ENCODE measurements at places on chromosomes 2 and 18.

DNA sequence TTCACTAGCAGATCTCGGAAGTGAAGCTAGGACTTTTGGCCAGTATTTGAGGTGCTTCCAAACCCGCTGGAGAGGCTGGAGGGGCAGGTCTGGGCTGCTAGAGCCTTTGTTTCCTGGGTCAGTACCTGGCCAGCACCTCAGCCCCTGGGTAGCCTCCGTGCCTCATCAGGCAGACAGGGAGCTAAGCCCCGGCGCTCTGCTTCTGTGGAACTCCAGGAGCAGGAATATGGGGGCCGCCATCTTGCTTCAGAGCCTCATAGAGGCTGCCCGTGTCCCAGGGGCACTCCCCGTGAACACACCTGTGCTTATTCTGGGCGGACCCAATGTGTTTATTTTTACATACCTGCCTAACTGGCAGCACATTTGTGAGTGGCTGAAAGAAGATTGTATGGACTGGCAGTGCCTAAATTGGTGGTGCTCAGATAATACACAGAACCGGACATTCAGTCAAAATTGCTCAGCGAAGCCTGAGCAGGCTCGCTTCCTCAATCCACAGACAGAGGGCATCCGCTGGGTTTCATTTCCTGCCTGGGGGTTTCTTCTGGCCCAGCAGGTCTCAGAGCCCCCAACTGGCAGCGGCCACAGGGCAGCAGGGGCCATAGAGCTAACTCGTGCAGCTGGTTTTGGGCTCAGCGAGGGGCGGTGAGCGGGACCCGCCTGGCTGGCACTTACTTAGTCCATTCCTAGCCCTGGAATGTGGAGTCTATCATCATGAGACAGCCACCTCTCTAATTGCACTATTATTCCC lies 176.8 kb upstream of the ALKAL2 start:
- DNase-seq = no peak

DNA sequence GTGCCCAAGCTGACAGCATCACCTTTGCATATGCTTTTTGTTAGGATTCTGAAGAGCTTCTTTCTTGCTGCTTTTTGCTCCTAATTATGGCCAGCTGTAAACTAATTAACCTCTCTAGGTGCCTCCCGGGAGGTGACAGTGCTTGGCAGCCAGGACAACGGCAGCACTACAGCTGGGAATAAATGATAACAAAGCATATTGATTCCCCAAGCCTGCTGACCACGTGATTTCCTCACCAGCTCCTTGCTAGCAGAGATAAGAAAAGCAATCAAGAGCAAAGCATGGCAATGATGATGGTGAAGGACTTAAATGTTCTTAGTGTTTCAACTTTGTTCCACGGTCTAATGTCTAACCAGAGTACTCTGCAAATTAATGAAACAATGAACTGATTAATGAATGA lies 1074.4 kb upstream of the GYPC start:
- DNase-seq = no peak

DNA sequence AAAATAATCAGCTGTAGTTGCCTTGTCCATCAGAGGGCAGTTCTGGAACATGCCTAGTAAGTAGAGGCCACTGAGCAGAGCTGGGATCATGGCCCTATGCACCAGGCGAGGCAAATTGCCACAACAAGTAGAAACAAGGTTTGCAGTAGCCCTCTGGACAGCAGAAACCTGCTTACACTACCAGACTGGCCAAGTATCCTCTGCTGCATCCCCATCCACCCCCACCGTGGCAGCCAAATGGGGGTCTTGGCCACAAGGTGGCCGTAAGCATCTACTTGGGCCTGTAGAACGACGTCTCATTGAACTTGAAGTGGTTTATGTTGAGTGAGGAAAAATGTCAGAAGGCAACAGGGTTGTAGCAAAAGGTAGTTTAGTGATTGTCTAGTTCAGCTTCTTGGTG lies 241.2 kb downstream of the ALPK2 start:
- no peak for DNase-seq

DNA sequence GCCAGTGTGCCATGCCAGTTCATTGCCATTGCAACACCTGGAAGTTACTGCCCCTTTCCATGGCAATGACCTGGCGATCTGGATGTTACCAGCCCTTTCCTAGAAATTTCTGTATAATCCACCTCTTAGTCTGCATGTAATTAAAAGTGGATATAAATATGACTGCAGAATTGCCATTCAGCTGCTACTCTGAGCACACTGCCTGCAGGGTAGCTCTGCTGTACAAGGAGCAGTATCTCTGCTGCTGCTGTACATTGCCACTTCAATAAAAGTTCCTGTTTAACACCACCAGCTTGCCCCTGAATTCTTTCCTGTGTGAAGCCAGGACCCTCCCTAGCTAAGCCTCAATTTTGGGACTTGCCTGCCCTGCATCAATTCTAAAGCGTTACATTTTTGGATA lies 17.4 kb upstream of the GULP1 start:
- no peak for DNase-seq

GRCh38 chr2:60966507-60967405 lies 50.8 kb upstream of the PEX13 start:
- DNase-seq = no peak

DNA sequence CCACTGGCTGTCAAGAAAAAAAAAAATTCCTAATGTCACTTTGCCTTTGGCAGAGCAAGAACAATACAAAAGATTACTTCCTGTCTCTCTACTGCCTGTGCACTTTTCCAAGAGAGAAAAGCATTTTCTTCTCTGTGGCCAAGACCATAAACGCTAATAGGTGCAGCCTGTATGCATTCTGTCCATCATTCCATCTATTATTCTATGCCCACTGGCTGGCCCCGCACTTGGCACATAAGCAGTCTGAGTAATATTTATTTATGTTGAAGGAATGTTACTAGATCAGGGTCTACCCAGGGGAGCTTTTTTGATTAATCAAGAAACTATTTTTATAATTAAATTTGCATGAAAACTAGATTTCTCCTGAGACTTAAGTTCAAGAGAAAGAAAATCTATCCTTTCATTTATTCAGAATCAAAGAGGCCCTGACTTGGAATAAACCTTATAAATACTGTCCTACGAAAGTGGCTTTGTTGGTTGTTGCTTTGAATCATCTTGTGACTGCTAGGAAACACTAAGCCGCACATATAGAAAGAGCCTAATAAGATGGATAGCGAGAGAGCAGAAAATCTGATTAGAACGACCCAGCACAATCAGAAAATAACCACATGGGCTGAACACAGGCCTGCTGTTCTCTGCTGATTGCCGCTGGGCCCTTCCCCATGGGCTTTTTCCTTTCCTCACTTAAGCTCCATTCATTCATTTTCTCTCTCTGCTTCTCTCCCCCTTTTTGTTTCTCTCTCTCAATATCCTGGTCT lies 59.4 kb downstream of the MMADHC start:
- no peak for DNase-seq

- DNase-seq = no peak
These were observed 24.3 kb upstream of the CETN1 start for GRCh38 chr18:555705-556457.

- DNase-seq = no peak
These were observed 149.9 kb downstream of the ASB1 start for GRCh38 chr2:238576674-238577073.

- no peak for DNase-seq
These were observed 178.5 kb downstream of the THADA start for GRCh38 chr2:43417300-43417699.

DNA sequence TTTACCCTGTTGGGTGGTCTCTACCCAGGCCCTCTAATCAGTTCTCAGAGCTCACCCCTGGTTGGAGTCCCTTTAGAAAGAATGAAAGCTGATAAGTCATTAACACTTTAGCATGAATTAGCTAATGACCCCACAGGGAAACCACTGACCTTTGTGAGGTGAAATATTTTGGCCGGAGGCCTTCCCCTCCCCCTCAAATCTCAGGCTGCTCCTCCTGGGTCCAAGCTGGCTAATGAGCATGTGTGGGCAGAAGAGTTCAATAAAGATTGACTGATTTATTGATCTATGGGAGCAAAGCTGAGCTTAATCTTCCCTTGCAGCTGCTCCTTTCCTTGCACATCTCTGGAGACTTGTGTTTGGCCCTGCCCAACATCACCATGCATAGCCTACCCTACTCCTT lies 78.8 kb upstream of the CCDC85A start:
- DNase-seq = no peak

DNA sequence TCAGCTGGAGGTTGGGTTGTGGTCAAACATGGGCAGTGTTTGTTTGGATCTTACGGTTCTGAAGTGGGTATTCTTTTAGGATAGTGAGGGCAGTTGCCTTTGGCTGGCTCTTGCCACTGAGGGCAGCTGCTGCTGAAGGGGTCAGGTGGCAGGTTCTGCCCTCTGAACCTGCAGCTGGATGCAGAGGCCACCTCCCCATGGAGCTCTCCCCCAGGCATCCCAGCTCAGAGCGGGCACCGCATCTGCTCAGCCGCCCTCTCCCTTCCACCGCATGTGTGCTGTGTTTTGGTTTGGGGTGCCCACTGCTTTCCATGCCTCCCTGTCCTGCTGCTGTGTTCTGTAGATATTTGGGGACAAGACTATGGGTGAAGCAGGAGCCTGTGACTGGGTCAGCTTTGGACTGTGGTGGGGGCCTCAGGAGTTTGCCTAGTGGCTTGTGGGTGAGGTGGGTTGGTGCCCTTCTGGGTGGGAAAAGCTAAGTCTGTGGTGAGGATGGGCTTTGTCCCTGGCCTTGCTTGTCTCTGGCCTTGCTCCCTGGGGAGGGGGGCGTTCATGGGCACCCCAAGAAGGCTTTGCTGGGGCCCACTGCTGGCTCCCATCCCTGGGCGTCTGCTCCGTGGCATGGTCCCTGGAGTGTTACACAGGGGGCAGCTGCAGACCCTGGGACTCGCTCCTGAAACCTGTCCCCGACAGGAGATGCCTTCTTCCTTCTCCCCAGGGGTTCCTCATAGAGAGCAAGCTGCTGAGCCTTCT lies 28.5 kb downstream of the OTOF start:
- no peak for DNase-seq

DNA sequence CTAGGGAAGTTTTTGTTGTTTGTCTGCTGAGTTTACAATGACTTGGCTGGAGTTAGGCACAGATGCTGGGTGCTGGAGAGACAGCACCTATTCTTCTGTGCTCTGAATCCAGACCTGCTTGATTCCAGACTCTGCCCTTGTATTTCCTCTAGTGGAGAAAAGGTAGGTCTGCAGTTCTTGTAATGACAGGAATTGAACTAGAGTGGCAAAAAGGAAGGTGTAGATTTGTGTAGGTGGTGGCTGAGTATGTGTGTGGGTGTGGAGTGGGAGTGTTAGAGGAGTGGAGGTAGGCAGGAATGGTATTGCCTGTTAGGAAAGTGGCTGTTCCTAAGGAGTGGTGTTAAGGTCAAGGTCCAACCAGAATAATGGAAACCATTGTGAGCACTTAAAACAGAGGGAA lies 71.9 kb upstream of the LYPD6 start:
- no peak for DNase-seq

DNA sequence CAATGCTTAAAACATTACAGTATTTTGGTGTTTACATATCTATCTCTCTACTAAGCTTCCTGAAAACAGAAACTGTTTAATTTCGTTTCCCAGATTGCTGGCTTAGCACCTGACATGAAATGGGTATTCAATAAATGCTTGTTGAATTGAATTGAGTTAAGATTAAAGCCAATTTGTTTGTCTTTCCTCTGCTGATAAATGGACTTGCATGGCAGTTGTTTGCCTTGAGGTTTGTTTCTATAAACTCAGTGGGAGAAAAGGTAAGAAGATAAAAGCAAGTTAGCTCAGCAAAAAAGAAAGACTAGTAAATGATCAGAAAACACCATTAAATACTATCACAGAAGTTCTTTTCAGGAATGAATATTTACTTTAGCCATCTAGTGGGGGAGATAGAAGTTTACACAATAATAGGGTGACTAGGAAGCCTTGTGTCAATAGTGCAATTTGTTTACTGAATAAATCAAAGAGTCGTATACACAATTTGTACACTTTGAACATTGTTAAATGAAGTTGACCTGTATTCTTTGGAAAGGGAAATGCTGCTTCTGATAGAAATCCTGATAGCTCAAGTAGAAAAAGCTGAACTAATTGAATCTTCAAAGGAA lies 754.5 kb upstream of the FAM98A start:
- no peak for DNase-seq

DNA sequence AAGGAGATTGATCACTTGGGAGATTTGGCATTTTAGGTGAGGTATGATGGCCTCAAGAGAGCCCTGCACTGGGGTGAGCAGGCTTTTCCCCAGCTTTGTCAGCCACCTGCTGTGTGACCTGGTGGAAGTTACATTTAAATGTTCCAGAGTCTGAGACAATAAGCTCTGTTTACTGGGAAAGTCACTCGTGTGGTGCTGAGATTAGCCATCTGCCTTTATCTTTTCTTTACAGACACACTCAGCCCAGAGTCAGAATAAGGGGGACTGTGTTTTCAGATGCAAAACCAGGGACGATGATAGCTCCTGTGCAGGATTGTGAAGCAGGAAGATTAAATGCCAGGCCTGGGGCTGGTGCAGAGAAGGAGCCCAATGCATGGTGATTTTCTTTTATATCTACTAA lies 47.9 kb downstream of the SH3RF3 start:
- no peak for DNase-seq

GRCh38 chr2:216651351-216651881 lies 18.2 kb downstream of the IGFBP2 start:
- no peak for DNase-seq

GRCh38 chr2:157810037-157810436 lies 66.1 kb downstream of the ACVR1 start:
- no peak for DNase-seq

Measured in activated CD8-positive, alpha-beta memory T cell treated with anti-CD3 and anti-CD28 coated beads for 1 hour (primary cell).